Lung microvascular endothelial cell (primary cell): ENCODE measurements at places on chromosomes 6 and 20. TPM values are rescaled to one million over a fixed set of nuclear protein-coding genes. Genes with fewer than 3 reads are reported as not detected.

DNA sequence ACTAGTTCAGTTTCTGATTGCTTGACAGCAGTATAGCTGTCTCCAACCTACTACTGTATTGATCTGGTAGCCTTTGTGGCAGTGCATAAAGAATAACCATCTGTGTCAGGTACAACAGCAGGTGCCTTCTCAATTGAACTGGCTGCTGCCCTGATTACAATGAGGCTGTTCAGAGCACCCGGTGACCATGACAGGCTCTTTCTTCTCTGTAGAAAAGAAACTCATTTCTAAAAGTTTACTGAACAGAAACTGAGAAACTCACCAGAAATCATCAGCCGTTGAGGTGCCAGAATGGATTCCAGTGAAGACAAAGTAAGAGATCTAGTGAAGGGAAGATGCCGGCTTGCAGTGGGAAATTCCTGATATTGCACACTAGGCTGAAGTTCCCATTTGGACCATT lies 954.4 kb downstream of the PHF3 start:
- no peak for DNase-seq

NKX2-2 gene
- not detected in 2 replicates for total RNA-seq

TRDN gene
- not detected in 2 replicates for total RNA-seq

DNA sequence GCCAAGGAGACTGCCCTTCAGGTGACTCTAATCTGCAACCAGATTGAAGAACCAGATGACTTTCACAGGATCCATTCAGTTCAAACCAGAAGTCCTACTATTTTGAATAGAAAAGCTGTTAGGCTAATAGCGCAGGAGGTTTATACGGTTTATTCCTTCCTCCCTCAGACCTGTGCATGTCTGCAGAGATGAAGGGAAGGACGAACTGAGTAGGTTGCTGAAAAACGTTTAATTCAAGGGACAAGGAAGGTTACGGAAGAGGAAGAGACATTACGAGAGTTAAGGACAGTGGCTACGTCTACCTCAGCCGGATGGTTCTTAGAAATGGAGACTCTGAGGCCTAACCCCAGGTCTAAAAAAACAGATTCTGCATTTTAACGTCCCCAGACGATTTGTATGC lies 978 bp downstream of the AURKA start:
- no peak for DNase-seq

- DNase-seq, result no peak
Observed at GRCh38 chr6:165244524-165245247, 64.7 kb downstream of the C6orf118 start.

C6orf163 gene
- total RNA-seq, result 0.44 and 0.79 TPM in 2 replicates

GRCh38 chr6:166841216-166841615 lies 115.1 kb downstream of the RNASET2 start:
- no peak for DNase-seq

IFNGR1 gene
- 49.7 and 70.4 TPM in 2 replicates for total RNA-seq

DNA sequence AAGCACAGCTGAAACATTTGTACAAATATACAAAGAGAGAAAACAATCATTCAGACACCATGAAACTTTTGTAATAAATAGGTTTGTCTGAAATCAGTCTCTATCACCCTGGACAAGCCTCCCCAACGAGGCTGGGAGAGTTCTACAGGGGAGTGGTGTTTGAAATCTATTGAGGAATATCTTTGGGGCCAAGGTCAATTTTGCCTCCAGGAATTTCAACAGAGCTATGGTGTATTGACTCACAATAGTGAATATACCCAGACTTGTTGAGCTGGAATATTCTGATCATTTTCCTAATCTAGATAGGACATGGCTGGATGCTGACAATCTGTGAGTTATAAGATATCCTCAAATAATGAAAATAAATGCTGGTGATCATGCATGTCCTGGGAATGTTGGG lies 51.5 kb upstream of the ENPP5 start:
- no peak for DNase-seq

DNA sequence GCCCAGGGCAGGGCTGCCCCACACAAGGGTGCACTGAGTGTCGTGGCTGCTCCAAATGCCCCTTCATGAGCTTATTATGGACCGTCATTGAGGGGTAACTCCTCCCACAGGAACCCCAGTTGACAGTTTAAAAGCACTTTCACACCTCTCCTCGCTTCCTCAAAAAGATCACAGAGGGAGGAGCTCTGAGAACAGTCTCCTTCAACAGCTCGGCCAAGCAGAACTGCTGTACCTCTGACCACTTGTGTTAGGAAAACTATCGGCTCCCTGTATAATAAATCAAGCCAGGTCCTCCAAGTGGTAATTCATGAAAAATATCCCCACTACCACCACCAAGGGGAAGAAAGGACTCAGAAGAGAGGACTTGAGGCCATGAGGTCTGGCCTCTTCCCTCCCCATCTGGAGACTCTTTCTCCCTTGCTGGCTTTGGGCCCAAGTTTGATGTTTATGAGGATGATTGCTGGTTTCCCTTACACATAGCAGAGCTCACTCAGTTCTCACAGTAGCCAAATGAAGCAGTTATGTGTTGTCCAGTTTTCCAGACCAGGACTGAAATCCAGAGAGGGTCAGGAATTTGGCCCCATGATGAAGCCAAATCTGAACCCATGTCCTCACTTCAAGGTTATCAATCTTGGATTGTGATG lies 8.7 kb downstream of the SNX21 start:
- DNase-seq, result no peak

PLCB4 gene
- total RNA-seq, result 2.2 and 8.9 TPM in 2 replicates

DNA sequence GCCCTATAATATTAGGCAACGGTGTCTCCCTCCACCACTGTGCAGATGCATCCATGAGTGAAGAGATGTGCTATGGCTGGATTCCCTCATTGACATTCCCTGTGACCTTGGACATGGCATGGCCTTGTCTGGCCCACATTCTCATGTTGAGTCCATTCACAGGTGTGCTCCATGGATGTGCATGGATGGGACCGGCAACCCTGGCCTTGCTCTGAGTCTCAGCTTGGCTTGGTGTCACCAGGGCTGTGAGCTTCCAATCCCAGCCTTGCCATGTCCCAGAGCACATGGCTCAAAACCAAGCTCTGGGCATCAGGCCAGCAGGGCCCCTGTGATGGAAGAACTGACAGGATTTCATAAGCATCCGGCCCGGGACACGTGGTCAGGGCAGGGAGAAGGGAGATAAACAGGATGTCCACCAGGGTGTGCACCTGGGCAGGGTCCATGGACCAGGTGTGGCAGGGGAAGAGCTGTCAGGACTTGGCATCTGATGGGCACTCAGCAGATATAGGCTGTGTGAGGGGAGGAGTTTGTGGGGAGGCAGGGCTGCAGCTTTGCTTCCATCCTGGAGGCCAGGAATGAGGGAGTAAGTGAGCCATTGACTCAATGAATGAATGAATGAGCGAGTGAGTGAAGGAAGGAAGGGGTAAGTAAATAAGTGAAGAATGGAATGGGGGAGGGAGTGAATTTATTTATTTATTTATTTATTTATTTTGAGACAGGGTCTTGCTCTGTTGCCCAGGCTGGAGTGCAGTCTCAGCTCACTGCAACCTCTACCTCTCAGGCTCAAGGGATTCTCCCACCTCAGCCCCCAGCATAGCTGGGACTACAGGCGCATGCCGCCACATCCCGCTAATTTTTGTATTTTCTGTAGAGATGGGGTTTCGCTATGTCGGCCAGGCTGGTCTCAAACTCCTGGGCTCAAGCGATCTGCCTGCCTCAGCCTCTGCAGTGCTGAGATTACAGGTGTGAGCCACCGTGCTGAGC lies 15.7 kb downstream of the NRSN2 start:
- peak; percentile 92 for DNase-seq

DNA sequence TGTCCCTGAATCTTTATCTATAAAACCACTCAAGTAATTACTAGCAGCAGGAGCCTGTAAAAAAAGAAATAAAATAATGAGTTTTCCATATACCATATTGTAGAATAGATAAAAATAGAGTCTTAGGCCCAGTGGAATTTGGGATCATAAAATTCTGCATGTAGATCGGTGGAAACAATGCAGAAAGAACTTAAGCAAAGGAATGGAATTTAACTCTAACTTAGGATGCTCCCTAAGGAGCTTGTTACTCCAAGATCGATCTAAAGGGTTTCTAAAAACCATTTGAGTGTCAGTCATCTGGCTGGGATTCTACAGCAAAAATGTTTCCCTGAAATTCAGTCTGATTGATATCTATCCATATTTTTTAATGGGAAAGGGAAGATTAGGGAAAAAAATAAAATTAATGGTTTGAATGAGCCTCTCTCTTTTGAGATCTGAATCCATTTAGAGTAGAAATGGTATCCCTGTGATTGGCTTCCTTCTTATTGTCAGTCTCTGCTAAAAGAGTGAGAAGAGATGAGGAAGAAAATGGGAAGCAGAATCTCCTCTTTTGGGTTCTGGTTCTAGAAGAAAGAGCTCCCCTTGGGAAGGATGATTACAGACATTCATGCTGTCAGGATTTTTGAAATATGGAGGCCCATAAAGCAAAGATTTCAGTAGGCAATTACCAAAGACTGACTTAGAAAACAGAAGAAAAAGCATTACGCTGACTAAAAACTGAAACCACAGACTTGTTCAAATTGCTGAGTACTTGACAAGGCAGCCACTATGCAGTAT lies 564.3 kb upstream of the MARCKS start:
- no peak for DNase-seq

DNA sequence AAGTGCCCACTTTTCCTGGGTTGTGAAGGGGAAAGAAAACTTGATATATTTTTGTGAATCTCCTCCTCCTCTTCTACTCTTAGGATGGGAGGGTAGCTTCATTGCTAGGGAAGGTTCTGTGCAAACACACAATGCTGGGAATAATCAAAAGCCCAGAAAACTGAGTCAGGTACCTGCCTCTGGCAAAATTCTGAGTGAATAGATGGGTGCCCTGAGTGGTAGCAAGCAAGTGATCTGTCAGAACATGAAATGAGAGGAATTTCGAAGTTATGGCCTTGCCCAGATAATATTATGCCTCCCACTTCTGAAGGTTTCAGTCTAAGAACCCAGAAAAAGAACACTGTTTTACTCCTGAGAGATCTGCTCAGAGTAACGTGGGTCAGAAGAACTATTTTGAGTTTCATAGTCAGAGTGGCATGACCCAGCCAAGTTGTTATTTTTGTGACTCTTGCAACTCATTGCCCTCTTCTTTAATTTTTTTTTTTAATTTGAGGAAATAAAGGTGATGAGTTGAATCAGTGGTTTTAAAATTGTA lies 158.3 kb downstream of the BMP2 start:
- no peak for DNase-seq

GRCh38 chr6:134161041-134161440 lies 108.6 kb upstream of the SLC2A12 start:
- DNase-seq, result peak; percentile 8

DNA sequence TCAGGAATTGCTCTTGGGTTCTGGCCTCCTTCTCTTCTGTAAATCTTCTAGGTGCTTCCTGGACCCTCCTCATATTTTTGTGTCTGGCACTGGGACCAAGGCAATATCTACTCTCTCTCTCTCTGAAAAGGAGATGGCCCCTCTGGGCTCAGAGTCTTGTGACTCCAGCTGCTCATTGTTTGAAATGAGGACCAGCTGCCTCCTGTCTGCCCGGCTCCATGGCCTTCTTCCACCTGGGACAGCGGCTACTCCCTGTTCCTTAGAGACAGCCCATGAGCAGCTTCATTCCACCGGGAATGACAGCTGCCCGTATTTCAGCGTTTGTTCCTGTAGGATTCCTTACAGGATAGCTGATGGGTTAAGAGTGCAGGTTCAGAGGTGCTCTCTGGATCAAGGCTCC lies 2.9 kb downstream of the TGM3 start:
- no peak for DNase-seq

- peak; percentile 19 for DNase-seq
Observed at GRCh38 chr20:50594591-50595432, 84.6 kb downstream of the PTPN1 start.

DNA sequence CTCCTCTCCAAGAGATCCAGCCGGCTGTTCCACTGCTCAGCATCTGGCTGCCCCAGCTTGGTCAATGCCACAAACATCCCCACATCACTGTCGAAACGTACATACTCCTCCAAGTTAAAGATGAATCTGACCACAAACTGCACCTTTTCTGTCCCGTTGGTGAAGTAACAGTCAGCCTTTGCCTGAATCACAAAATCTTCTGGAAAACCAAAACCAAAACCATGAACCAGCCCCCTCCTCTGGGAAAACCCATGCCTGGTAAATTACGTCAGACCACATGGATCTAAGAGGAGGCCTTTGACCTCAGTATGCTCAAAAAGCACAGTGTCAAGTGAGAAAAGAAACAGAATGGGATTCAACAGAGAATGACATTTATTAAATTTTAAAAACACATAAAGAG lies 1.7 kb downstream of the HLA-DOB start:
- no peak for DNase-seq

GRCh38 chr6:128368213-128368944 lies 152.0 kb downstream of the PTPRK start:
- DNase-seq, result peak; percentile 88

WFDC5 gene
- total RNA-seq, result not detected in 2 replicates

- no peak for DNase-seq
Observed at GRCh38 chr6:47187893-47188587, 121.7 kb downstream of the TNFRSF21 start.

GRCh38 chr6:24207413-24207812 lies 81.4 kb downstream of the NRSN1 start:
- DNase-seq, result no peak

DNA sequence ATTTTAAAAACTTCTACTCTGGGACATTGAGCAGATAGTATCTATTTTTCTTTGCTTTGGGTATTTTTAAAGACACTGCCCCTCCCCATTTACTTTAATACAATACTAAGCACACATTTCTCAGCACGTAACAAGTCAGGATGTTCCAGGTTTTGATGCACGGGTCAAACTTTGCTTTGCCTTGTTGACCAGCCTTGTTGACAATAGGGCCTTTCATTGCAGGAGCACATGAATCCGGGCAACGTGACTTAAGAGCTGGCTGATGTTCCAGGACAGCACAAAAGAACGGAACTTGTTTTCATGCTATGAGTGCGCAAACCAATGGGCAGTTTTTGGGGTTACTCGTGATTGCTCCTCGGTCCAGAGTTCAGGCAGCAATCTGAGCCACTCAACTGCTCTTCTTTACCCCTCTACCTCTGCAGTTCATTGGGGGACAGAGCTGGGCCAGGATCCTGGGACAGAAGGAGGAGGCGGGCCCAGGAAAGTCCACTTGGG lies 78.6 kb upstream of the SLC22A16 start:
- DNase-seq, result no peak

CST2 gene
- total RNA-seq, result not detected in 2 replicates

MBOAT1 gene
- total RNA-seq, result 8.1 and 9.5 TPM in 2 replicates

MRPS26 gene
- total RNA-seq, result 28.8 and 32.1 TPM in 2 replicates

DNA sequence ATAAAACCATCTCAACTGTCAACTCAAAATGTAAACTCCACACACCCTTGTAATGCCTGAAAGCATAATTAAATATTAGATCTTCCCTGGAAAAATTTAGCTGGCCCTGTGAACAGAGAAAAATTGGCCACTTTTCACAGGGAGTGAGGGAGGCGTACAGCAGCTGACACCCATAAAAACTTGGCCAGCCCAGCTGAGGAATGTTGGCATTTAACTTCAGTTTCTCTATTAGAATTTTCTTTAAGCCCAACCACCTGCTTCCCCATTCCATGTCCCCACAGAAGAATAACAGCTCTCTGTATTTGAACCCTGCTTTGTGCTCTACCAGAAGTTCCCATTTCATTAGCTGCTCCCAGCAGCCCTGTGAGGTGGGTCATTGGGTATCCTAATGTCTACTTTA lies 41.0 kb downstream of the PKHD1 start:
- no peak for DNase-seq

- no peak for DNase-seq
Observed at GRCh38 chr6:152845421-152845820, 94.8 kb downstream of the VIP start.
